ENCODE measurements at places on chromosomes 12 and 14.

DNA sequence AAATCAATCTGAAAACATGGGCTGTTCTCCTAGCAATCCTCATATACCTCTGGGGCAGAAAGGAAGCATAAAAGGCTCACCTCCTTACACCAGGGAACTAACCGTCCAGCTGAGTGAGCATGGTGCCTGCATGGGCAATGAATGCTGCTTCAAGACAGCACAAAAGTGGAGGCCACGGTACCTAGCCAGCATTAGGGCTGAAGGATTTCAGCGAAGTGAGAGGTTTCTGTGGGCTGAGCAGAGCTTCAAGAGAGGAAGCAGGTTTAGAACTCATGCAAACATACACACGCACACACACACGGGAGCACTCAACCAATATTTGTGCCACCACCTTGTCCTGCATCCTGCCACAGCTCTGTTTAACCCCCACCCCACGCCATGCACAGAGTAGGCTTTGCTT lies 838.5 kb upstream of the TMEM132C start:
- no peak for DNase-seq

DNA sequence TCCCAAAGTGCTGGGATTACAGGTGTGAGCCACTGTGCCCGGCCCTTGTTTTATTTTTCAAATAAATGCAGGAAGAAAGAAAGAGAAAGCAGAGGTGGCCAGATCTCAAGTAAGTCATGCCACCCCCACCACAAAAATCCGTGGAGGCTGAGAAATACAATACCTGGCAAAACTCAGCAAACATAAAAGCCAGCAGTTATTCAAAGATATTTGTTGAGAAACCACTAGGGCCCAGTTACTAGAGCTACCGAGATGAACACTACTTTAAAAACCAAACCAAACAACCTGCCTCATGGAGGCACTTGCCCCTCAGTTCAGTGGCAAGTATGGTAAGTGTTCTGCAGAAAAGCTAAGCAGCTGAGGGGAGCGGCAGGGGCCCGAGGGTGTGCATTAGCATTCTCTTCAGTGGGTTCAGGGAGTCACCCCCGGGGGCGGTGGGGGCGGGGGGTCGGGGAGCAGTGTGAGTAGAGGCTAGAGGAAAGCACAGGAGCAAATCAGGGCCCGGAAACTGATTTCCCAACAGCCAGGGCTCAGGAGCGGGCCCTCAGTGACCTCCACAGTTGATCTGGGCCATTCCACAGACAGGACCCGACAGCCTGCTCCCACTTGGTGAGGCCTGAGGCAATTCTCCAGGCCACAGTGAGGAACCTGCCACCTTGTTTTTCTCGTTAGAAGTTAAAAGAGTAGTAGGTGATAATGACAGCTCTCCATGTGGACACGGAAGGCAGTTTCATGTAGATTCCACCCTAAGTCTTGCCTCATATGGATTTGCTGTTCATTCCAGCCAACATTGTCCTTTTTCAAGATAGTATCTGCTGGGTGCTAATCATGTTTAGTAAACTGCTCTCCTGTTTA lies 8.6 kb downstream of the EVL start:
- DNase-seq: no peak

- no peak for DNase-seq
Measured at GRCh38 chr12:106039242-106039641, 99.5 kb downstream of the NUAK1 start.

- DNase-seq: no peak
Measured at GRCh38 chr12:50258167-50258551, 25.2 kb downstream of the LIMA1 start.

- no peak for DNase-seq
Measured at GRCh38 chr14:102830474-102831045, 53.3 kb downstream of the TRAF3 start.
